ENCODE measurements at places on chromosomes 5 and 9.

GRCh38 chr5:169566202-169566601 is 17.4 kb upstream of the SPDL1 start:
- no peak for DNase-seq

GRCh38 chr5:166992874-166993722 is 1298.3 kb upstream of the WWC1 start:
- peak; percentile 35 for DNase-seq

- peak; percentile 63 for DNase-seq
Observed at GRCh38 chr5:88661806-88662207, 221.2 kb downstream of the MEF2C start.

GRCh38 chr9:117233016-117233415 is 181.8 kb downstream of the ASTN2 start:
- peak; percentile 89 for DNase-seq

GRCh38 chr5:38585816-38586215 is 29.4 kb upstream of the LIFR start:
- no peak for DNase-seq
